ENCODE measurements at places on chromosomes 3 and 15.
A peak's percentile ranks its signal among the peaks of the same experiment; 100 is the strongest.

- DNase-seq: no peak
These were observed 6.3 kb downstream of the CLK3 start for GRCh38 chr15:74621936-74622335.

- DNase-seq: peak; percentile 28
These were observed 1.3 kb downstream of the TOP2B start for GRCh38 chr3:25663347-25663868.

DNA sequence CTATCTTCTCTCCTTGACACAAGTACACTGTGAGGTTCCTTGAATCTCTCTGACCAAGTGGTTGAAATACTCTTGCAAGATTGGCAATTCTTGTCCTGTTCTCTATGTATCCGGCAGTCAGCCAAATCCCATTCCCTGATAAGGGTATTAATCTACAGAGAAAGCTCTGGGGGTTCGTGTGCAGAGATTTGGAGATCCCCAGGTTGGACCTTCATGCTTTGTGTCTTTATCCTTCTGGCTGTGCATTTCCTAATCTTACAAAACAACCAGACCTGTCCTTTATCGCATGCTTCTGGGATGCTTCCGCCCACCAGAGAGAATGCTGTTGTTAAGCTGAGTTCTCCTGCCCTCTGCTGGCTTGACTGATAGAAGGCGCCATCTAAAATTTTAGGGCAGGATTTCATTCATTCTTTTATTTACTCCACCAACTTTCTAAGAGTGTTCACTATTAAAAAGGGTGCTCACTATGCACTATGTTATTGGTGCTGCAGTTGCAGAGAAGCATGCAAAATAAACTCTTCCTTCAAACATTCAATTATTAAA is 8.6 kb upstream of the SST start:
- peak; percentile 75 for DNase-seq

- no peak for DNase-seq
These were observed 317.7 kb upstream of the TLE3 start for GRCh38 chr15:70415398-70415797.

DNA sequence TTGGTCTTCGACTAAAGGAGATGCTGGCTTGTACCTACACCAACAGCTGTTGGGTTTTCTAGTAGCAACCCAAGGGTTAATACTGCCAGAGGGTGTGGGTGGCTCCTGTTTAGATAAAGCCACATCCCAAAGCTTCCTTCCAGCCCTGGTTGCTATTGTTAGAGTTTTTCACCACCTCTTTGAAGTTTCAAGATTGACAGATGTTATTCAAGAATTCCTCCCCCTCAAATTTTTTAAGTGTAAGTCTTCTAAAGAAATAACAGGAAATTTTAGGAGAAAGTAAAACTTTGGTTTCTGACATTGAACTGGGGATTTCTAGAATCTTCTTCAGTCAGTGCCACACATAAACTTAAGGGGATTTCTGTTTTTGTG is 60.9 kb downstream of the TGFBR2 start:
- DNase-seq: peak; percentile 38

DNA sequence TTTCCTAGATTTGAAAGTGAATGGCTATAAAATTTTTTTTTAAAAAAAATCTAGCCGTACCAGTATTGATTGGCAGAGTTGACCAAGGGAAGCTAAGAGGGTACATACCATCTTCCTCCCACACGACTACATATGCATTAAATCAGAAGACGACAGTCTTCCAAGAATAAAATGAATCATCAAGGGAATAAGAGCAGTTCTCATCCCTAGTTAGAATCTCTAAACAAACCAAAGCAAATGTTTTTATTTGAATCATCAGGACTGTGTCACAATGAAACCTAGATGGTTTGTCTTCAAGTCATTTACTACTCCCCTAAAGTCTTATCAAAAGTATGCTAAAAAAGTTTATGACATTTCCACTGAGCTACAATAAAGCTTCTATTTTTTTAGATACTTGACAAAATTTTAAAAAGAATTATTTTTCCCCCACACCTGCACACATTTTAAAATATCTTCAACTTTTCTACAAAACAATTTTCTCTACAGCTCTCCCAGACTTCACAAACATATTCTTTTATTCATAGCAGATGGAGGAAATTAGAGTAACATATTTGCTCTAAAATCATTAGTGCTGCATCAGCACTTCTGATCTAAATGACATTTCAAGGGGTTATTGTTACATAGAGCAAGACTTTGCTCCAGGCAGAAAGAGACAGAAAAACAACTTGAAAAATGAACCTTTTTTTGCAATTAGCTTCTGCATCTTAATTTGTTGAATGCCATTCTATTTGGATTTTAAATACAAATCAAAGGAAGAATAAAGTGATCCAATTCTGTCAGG is 547.1 kb downstream of the FHIT start:
- peak; percentile 17 for DNase-seq

GRCh38 chr3:168581771-168582225 is 486.1 kb upstream of the GOLIM4 start:
- no peak for DNase-seq

GRCh38 chr15:68640791-68641331 is 62.1 kb downstream of the CORO2B start:
- DNase-seq: no peak

- peak; percentile 53 for DNase-seq
These were observed 213.7 kb upstream of the NR2E3 start for GRCh38 chr15:71596672-71597071.

DNA sequence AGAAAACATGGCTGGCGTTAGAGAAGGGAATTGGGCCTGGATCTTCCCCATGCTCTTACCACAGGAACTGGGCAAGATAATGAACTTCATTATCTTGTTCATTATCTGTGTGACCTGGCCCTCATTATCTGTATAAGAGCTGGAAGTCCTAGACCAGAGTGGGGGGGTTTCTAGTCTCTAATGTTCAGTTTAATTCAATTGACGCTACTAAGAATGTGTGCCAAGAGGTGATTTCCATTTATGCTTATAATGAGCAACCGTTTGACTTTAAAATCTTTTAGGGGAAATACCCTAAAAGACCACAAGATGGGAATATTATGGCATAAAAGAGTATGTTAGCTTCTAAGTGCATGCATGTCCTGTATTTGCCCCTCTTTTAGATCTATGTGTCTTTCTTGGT is 59.1 kb upstream of the CSTA start:
- no peak for DNase-seq

DNA sequence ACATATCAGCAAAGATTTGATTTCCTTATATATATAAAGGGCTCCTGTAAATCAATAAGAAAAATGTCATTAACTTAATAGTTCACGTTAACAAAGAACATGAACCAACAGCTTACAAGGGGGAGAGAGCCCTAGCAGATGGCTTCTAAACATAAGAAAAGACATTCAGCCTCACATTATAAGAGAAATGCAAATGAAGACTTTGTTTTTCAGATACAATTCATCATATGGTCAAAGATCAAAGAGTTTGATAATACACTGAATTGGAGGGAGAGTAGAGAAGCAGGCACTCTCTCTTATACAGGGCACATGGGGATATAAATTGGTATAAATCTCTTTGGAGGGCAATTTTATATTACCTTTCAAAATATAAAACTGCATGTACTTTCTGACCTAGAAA is 21.1 kb downstream of the RBP2 start:
- DNase-seq: no peak

DNA sequence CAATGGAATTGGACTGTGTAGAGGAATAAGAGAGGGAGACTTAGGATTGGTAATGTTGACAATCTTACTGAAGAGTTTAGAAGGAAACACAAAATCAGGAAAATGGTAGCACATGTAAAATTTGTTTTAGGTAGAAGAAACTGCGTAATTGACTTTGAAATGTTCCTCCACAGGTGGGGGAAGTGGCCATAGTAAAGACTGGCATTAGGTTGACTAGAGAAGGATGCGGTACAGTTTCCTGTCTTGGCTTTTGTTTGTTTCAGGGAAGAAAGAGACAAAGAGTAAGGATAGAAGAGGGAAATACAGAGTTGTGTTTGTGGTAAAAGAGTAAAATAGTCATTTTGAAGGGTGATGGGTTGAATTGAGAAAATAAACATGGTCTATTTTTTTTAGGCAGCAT is 253.6 kb upstream of the ZNF717 start:
- no peak for DNase-seq

- no peak for DNase-seq
These were observed 1.4 kb upstream of the CCDC174 start for GRCh38 chr3:14650193-14650592.

DNA sequence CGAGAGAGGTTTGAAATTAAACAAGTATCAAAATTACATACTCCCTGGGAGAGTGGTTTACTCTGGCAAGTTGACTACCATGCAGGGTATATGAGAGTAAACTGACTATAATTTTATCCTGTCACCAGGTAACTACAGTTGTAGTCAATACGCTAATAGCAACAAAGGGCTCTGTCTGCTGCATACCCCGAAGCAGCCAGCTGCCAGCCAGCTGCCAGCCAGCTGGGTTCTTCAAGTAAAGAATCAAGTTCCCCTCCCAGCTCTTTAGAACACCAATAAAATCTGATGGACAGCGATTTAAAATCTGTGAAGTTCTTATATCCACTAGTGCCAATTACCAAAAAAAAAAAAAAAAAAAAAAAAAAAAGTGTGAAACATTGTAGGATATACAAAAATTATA is 417.7 kb upstream of the CFAP20DC start:
- DNase-seq: no peak

DNA sequence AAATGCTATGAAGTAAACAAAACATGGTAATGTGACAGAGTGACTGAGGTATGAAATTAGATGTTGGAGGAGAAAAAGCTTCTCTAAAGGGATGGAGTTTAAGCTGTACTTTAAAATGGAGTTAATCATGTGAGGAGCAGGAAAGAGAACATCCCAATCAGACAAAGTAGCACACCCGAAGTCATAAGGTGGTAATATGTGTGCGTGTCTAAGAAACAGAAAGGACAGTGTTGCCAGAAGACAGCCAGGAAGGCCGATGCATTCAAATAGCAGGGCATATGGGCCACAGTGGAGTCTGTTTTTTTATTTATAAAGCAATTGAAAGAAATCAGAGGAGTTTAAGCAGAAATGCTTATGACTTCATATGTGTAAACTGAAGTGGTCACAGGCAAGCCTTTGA is 376.3 kb downstream of the NLGN1 start:
- DNase-seq: no peak

DNA sequence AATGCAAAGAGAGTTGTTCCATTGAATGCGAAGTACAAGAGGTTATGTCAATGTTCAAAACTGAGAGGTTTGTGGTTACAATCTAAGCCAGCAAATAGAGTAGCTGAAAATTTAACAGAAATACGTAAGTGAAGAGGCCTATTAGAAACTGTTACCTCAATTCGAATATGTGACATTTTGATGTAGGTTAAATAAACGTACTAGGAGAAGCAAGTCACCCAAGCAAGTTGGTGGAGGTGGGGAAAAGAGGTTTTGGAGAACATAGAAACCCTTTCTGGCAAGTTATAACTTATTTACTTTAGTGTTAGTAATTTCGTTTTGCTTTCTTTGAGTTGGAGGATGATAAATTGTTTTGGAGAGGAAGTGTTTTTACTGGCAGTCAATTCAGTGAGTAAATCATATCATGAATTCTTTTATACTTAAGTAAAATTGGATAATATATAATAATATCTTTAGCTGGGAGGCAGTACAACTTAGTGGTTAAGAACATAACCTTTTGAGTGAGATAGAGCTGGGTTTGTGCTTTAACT is 91.2 kb upstream of the NAALADL2 start:
- peak; percentile 87 for DNase-seq

GRCh38 chr3:25652921-25653320 is 11.8 kb downstream of the TOP2B start:
- DNase-seq: no peak

- DNase-seq: peak; percentile 74
These were observed 107.1 kb downstream of the ATG7 start for GRCh38 chr3:11379238-11379823.

DNA sequence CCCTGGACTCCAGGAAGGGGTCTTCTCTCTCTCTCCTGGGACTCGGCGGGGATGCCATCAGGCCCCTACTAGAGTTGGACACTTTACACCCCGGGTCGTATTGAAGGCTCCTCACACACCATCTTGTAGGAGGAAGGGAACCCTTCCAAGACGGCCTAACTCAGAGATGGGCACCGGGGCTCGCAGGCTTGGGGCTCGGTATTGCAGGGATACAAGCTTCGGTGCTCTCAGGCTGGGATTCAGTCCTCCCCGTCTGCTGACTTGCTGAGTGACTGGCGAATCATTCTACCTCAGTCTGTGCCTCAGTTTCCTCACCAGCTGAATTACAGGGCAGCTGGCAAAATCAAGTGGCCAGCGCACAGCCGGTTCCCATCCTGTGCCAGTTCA is 419 bp upstream of the CALML4 start:
- DNase-seq: no peak

DNA sequence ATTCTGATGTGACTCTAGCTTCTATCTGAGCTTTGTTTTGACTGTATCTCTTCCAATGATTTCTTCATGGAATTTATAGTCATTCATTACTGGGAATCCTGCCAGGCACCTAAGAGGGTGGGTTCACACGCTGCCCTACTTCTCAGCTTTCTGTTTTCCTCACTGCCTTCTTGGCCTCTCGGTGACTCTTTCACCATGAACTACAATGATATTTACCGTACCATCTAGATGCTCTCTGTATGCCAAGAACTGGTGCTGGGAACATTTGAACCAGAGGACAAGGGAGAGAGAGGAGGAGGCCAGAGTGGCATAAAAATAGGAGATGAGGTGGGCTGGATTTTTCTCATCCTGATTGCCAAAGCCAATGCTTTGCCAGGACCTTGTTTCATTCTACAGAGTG is 280.0 kb upstream of the P2RY1 start:
- DNase-seq: peak; percentile 92

GRCh38 chr15:98874773-98875172 is 132.8 kb downstream of the PGPEP1L start:
- no peak for DNase-seq

DNA sequence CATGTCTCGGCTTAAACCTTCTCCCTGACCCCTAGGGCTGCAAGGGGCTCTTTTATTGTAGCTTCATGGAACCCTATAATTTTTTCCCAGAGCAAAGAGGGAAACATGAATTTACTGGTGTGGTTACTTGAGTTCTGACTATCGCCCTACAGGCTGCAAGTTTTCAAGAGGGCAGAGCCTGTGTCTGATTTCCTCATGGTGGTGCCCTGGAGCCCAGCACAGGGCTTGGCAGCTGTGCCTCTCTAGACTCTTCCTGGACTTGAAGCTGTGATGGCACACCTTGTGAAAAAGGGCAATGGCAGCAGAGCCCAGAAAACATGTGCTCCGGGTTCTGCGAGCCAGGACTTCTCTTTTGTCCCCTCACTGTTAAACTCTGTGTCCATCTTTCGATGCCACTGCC is 34.2 kb upstream of the TF start:
- DNase-seq: no peak

GRCh38 chr3:175073219-175073905 is 214.2 kb downstream of the NAALADL2 start:
- peak; percentile 20 for DNase-seq

- peak; percentile 20 for DNase-seq
These were observed 85.1 kb downstream of the AP4E1 start for GRCh38 chr15:50993598-50993997.

DNA sequence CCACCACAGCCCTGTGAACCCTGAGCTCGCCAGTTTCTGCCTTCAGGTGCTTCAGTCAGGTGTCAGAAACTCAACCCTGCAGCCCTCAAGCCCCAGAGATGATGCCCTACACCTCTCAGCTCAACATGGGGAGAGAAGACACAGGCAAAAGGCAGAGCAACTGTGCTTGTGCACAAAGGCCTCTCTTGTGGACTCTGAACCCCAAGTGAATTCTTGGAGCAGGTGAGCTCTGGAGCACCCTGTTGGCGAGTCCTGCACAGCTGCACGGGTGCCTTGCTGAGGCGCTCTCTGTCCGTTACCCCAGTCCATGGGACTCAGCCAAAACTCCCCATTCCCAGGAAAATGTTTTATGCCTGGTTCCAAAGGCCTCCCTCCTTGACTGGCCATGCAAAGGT is 197.0 kb downstream of the KLF13 start:
- no peak for DNase-seq

GRCh38 chr3:114994554-114995341 is 152.3 kb downstream of the ZBTB20 start:
- no peak for DNase-seq
